Activated B cell treated with CpG ODN at 0.5 μM for 24 hours (primary cell): ENCODE measurements at places on chromosomes 7 and 10. TPM values are rescaled to one million over a fixed set of nuclear protein-coding genes. Genes with fewer than 3 reads are reported as not detected.

GRCh38 chr7:111339006-111339405, 223.3 kb downstream of the IMMP2L start:
- H3K27me3 ChIP-seq = no peaks in the 10 kb centered on the region
- H3K4me3 ChIP-seq = no peak overlapping the region

GRCh38 chr10:43846187-43846680, 197.6 kb upstream of the ZNF32 start:
- no peaks in the 10 kb centered on the region for H3K36me3 ChIP-seq
- no peak overlapping the region for H3K27ac ChIP-seq
- DNase-seq = no peak
- H3K4me1 ChIP-seq = peaks cover 2% of the 10 kb centered on the region

SEMA3C gene
- 0.20 TPM in 1 of 2 replicates, not detected in the other for total RNA-seq

UBTD1 gene
- 0.91 and 1.0 TPM in 2 replicates for total RNA-seq

IFIT1B gene
- not detected in 2 replicates for total RNA-seq

DNA sequence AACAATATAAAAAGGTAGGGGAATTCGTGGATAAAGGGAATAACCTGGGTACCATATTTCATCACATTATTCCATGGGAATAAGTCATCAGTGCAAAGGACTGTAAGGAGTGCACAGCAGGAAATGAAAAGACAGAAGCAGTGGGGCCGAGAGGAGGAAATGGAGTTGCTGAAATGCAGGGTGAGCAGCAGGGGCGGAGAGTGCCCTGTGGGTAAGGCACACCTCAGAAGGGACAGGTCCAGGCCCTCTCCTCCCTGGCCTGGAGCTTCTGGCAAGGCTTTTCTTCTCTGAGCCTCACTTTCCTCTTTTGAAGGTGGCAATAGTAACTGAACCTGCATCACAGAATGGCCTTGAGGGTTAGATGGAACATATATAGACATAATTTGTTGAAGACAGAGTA, 26.2 kb downstream of the IKZF1 start:
- H3K36me3 ChIP-seq = peaks cover 61% of the 10 kb centered on the region
- H3K27ac ChIP-seq = no peak overlapping the region
- H3K27me3 ChIP-seq = no peaks in the 10 kb centered on the region
- no peak for DNase-seq
- H3K4me1 ChIP-seq = peaks cover 30% of the 10 kb centered on the region

GRM3 gene
- not detected in 2 replicates for total RNA-seq

DNA sequence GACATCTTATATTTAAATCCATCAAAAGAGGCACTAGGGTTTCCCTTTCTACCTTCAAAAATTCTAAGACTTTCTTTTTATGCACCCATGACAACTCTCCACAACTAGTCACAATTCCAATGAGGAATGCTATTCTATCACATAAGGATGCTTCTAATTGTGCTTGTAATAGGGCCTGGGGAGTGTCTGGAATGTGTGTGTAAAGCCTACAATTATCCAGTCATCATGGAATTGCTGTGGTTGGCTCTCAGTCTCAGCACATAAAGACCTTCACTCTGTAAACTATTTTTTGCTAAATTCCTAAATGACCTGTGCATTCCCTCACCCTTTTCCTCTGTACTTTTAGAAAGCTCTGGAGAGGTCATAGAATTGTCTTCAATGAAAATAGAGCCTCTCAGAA, 86.7 kb downstream of the EPDR1 start:
- no peak overlapping the region for H3K27ac ChIP-seq
- H3K4me3 ChIP-seq = no peak overlapping the region
- no peaks in the 10 kb centered on the region for H3K27me3 ChIP-seq
- no peak for DNase-seq

- peaks cover 14% of the 10 kb centered on the region for H3K4me1 ChIP-seq
- H3K27me3 ChIP-seq = no peaks in the 10 kb centered on the region
- peaks cover 20% of the 10 kb centered on the region for H3K36me3 ChIP-seq
- DNase-seq = no peak
- no peak overlapping the region for H3K27ac ChIP-seq
- no peak overlapping the region for H3K4me3 ChIP-seq
Observed at GRCh38 chr7:17907014-17907413, 33.3 kb downstream of the SNX13 start.

PKD1L1 gene
- 0.24 and 0.40 TPM in 2 replicates for total RNA-seq

- no peak overlapping the region for H3K4me3 ChIP-seq
- H3K27ac ChIP-seq = no peak overlapping the region
- H3K4me1 ChIP-seq = peaks cover 12% of the 10 kb centered on the region
- no peaks in the 10 kb centered on the region for H3K36me3 ChIP-seq
- no peak for DNase-seq
- peaks cover 79% of the 10 kb centered on the region for H3K27me3 ChIP-seq
Observed at GRCh38 chr7:97001221-97001620, 4.1 kb upstream of the DLX6 start.

GNB2 gene
- 129 and 132 TPM in 2 replicates for total RNA-seq

TET1 gene
- total RNA-seq = 0.54 and 0.69 TPM in 2 replicates

- no peak overlapping the region for H3K4me3 ChIP-seq
- no peak overlapping the region for H3K27ac ChIP-seq
- H3K4me1 ChIP-seq = no peaks in the 10 kb centered on the region
- DNase-seq = peak; percentile 4
Observed at GRCh38 chr10:132859084-132859855, 73.3 kb upstream of the NKX6-2 start.

DNA sequence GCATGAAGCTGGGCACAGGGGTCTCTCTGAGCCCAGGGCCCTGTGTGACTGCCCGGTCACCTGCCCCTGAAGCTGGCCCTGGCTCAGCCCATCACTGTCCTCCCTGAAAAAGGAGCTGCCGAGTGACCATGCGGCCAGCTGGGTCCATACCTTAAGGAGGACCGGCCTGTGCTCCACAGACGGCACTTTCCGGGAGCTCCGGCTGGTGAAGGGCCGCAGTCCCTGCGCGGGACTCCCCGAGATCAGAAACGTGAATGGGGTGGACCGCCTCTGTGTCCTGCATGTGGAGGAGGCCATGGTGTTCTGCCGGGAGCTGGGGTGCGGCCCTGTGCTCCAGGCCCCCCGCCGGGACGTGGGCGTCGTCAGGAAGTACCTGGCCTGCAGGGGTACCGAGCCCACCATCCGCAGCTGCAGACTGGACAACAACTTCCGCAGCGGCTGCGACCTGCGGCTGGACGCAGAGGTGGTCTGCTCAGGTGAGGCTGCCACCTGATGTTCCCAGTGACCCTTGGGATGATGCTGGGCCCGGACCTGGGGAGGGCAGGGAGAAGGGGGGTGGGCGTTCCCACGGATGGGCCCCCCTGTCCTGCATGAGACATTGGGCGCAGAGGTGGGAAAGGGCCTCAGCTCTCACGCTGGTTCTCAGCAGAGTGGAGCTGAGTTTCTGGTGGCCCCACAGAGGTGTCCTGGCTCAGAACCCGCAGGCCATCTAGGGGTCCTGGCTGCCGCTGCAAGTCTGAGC, 3.5 kb downstream of the SCART1 start:
- DNase-seq = no peak
- no peak overlapping the region for H3K27ac ChIP-seq
- no peaks in the 10 kb centered on the region for H3K27me3 ChIP-seq
- H3K4me3 ChIP-seq = no peak overlapping the region

DNA sequence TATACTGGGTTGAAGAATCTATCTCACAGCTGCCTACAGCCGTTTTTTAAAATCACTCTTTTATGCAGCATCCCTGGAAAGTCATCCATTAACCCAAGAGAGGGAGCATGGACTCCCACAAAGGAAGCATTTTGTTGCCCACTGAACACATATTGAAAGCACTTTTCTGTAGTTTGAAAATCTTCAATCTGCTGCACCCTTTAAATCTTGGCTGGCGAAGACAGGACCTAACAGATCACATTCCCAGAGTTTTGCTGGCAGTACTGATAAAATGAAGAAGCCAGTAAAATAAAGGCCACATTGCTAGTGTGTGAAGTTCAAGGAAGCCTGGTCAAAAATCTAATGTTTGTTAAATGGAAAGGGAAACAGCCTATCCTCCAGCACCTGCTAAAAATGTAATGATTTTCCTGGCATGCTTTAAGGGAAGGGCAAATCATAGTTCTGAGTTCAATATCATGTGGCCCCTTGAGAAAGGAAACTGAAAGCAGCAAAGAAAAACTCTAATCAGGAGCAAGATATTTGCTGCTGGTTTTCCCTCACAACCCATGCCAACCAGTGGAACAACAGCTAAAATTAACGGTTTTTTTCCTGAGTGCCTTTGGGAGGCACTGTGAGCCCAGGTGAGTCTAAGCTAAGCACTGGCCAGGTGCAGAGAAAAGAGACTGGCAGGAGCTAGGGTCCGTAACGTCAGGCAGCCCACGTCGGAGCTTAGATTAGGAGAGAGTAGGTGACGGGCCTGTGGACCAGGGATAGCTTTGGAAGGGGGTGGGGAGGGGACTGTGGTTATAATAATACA, 97.9 kb upstream of the PALS2 start:
- no peak for DNase-seq
- no peaks in the 10 kb centered on the region for H3K36me3 ChIP-seq
- H3K4me3 ChIP-seq = no peak overlapping the region
- no peak overlapping the region for H3K27ac ChIP-seq

- H3K27ac ChIP-seq = no peak overlapping the region
- DNase-seq = no peak
Observed at GRCh38 chr7:147861058-147861716, 729.4 kb upstream of the C7orf33 start.

- peak overlapping the region; percentile 97 for H3K27ac ChIP-seq
- peak overlapping the region; percentile 92 for H3K4me3 ChIP-seq
- peaks cover 4% of the 10 kb centered on the region for H3K36me3 ChIP-seq
- H3K27me3 ChIP-seq = no peaks in the 10 kb centered on the region
- DNase-seq = no peak
Observed at GRCh38 chr10:74177140-74177677, 26.2 kb downstream of the ADK start.

CALN1 gene
- not detected in 2 replicates for total RNA-seq

- DNase-seq = no peak
- H3K27ac ChIP-seq = no peak overlapping the region
- no peak overlapping the region for H3K4me3 ChIP-seq
- H3K27me3 ChIP-seq = peaks cover 11% of the 10 kb centered on the region
Observed at GRCh38 chr10:69411476-69411875, 5.2 kb downstream of the TACR2 start.

GRCh38 chr10:11789306-11789705, 33.9 kb upstream of the PROSER2 start:
- no peak overlapping the region for H3K4me3 ChIP-seq
- DNase-seq = no peak
- H3K27ac ChIP-seq = no peak overlapping the region
- peaks cover 4% of the 10 kb centered on the region for H3K27me3 ChIP-seq
- no peaks in the 10 kb centered on the region for H3K4me1 ChIP-seq

TBX20 gene
- 0.10 and 0.11 TPM in 2 replicates for total RNA-seq

OR2A12 gene
- not detected in 2 replicates for total RNA-seq

SMC3 gene
- total RNA-seq = 41.1 and 43.3 TPM in 2 replicates

DNA sequence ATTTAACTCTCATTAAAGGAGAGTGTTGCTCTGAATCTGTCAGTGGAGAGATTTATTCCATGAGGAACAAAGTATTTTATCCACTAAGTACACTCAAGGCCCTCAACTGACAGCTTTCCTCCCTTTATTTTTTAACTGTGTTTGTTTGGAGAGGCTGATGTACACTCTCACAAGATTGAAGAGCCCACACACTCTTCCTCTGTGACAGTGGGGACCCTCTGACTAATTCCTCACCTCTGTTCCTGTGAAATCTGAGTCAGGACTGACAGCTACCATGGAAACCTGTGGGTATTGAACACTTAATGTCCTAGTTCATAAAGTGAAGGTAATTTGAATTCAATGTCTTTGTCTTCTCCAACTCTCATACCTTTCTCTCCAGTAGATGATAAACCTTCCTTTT, 189.8 kb upstream of the PITRM1 start:
- no peaks in the 10 kb centered on the region for H3K27me3 ChIP-seq
- peaks cover 4% of the 10 kb centered on the region for H3K4me1 ChIP-seq
- H3K4me3 ChIP-seq = no peak overlapping the region
- H3K27ac ChIP-seq = no peak overlapping the region
- peaks cover 2% of the 10 kb centered on the region for H3K36me3 ChIP-seq

THSD7A gene
- total RNA-seq = not detected in 2 replicates

DNA sequence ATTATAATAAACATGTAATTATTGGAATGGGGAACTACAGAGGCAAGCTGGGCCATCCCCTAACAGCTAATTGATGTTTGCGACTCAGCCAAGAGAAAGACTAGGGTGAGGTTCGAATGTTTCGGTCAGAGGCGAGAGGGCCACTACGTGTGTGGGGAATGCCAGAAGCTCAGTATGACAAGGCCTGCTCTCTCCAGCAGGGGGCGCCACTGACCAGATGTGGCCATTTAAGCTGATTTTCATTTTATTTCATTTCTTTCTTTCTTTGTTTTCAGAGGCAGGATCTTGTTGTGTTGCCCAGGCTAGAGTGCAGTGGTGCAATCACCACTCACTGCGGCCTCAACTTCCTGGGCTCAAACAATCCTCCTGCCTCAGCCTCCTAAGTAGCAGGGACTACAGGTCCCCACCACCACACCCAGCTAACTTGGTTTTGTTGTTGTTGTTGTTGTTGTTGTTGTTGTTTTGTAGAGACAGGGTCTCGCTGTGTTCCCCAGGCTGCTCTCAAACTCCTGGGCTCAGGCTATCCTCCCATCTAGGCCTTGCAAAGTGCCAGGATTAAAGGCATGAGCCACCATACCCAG, 38.1 kb downstream of the TMEM130 start:
- H3K4me1 ChIP-seq = no peaks in the 10 kb centered on the region
- DNase-seq = no peak
- H3K27me3 ChIP-seq = peaks cover 5% of the 10 kb centered on the region
- H3K4me3 ChIP-seq = no peak overlapping the region
- no peak overlapping the region for H3K27ac ChIP-seq
- no peaks in the 10 kb centered on the region for H3K36me3 ChIP-seq

DNA sequence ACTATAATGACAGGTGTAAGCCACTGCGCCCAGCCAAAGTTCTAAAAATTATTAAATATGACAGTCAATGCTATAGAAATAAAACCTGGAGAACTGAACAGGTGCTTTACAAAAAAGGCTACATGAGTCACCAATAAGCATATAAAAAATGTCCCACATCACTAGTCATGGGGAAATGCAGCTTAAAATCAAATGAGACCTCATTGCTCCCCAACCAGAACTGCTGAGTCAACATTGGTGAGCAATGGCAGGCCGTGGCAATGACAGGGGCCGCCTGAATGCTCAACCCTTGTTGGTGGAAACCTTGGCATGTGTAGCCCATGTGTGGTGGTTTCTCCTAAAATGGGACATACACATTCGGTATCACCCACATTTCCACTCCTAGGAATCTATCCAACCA, 352.3 kb upstream of the KLF6 start:
- no peaks in the 10 kb centered on the region for H3K27me3 ChIP-seq
- no peak for DNase-seq
- peak overlapping the region; percentile 7 for H3K4me3 ChIP-seq
- no peak overlapping the region for H3K27ac ChIP-seq
- H3K36me3 ChIP-seq = peaks cover 4% of the 10 kb centered on the region
- peaks cover 30% of the 10 kb centered on the region for H3K4me1 ChIP-seq

- H3K4me1 ChIP-seq = no peaks in the 10 kb centered on the region
- H3K4me3 ChIP-seq = no peak overlapping the region
- H3K36me3 ChIP-seq = no peaks in the 10 kb centered on the region
- H3K27me3 ChIP-seq = peaks cover 11% of the 10 kb centered on the region
- H3K27ac ChIP-seq = no peak overlapping the region
- DNase-seq = no peak
Observed at GRCh38 chr7:156473476-156474240, 166.9 kb upstream of the RNF32 start.

GRCh38 chr7:54245020-54245419, 297.2 kb upstream of the VSTM2A start:
- no peaks in the 10 kb centered on the region for H3K36me3 ChIP-seq
- H3K27me3 ChIP-seq = no peaks in the 10 kb centered on the region
- no peak for DNase-seq
- no peaks in the 10 kb centered on the region for H3K4me1 ChIP-seq

- no peak overlapping the region for H3K4me3 ChIP-seq
- DNase-seq = no peak
- peaks cover 43% of the 10 kb centered on the region for H3K27me3 ChIP-seq
Observed at GRCh38 chr7:30683816-30684215, 1.6 kb upstream of the CRHR2 start.

COMTD1 gene
- 13.2 and 15.4 TPM in 2 replicates for total RNA-seq

FAM25A gene
- total RNA-seq = not detected in 2 replicates

HPS1 gene
- total RNA-seq = 104 and 106 TPM in 2 replicates
